ENCODE measurements at places on chromosomes 2 and 18. TPM values are rescaled to one million over a fixed set of nuclear protein-coding genes. Genes with fewer than 3 reads are reported as not detected.

GRCh38 chr2:212032536-212033219 is 505.9 kb downstream of the ERBB4 start:
- DNase-seq = no peak

GRCh38 chr2:227368574-227368973 is 10.5 kb downstream of the TM4SF20 start:
- no peak for DNase-seq

- no peak for DNase-seq
Observed at GRCh38 chr2:27823135-27823534, 51.6 kb downstream of the MRPL33 start.

GRCh38 chr2:216015722-216016464 is 2.5 kb upstream of the MREG start:
- DNase-seq = no peak

- DNase-seq = no peak
Observed at GRCh38 chr2:229445501-229446211, 174.6 kb upstream of the PID1 start.

Gene TPGS2
- total RNA-seq = 83.4 TPM

Gene SCN1A
- not detected for total RNA-seq

Gene CENPA
- total RNA-seq = 3.7 TPM
